ENCODE measurements at places on chromosomes 12 and 14. TPM values are rescaled to one million over a fixed set of nuclear protein-coding genes. Genes with fewer than 3 reads are reported as not detected.

DNA sequence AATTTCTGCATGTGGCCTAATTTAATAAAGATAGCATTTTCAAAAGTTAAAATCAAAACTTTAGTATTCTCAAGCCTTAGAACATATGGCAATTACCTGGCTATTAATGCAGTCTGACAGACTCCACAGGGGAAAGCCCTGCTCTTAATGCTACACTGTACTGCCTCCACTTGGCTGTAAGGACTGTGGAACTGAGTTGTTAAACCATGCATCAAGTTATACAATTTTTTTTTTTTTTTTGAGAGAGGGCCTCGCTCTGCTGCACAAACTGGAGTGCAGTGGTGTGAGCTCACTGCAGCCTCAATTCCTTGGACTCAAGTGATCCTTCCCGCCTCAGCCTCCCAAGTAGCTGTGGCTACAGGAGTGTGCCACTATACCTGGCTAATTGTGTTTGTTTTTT, 19.0 kb upstream of the NDUFA12 start:
- no peak for DNase-seq

Gene PTPRQ
- total RNA-seq = not detected

Gene PIANP
- total RNA-seq = 0.41 TPM

DNA sequence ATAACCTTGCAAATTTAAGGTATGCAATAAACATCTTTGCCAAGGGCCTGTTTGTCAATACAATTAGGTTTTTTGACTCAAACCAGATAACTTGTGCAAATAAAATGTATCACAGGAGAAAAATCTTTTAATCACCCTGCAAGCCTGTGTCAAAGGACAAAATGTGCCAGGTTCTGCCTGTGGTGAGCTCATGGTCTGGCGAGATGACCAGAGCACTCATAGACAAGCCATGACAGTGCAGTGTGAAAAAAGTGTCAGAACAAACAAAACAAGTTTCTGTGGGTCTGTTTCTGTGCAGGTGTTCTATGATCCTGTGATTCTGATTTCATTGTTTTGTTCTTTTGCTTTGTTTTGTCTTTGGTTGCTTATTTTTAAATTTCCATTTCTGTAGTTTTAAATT, 847.2 kb downstream of the VRK1 start:
- DNase-seq = no peak

- no peak for DNase-seq
Observed at GRCh38 chr14:100041271-100041670, 24.0 kb upstream of the EVL start.

DNA sequence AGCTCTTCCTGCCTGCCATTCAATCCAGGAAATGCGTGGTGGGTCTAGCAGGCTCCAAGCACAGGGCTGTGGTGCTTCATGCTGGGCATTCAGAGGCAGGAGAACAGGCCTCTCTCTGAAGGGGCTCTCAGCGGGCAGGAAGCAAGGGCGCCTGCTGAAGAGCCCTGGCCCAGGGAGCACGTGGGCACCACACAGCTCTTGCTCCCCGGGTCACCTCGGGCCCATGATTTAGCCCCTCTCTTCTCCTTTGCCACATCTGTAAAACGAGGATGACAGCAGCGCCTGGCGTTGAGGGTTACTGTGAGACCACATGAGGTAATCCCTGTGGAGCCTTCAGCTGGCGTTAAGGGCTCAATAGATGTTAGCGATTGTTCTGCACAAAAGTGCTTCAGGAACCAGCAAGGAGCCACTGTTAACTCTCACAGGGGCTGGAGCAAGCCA, 37.6 kb upstream of the SPTLC2 start:
- DNase-seq = no peak

DNA sequence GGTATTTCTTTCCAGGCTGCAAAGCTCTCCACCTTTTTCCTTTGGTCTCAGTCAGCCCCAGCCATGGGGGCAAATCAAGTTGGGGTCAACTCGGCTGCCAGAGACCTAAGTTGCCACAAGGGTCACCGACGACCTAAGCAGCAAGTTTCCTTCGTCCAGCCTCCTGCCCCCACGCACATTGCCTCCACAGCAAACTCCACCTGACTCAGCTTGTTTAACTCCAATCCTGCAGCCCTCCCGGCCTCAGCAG, 767 bp upstream of the KCNMB4 start:
- DNase-seq = no peak

GRCh38 chr12:805022-805632, 52.7 kb downstream of the WNK1 start:
- no peak for DNase-seq

DNA sequence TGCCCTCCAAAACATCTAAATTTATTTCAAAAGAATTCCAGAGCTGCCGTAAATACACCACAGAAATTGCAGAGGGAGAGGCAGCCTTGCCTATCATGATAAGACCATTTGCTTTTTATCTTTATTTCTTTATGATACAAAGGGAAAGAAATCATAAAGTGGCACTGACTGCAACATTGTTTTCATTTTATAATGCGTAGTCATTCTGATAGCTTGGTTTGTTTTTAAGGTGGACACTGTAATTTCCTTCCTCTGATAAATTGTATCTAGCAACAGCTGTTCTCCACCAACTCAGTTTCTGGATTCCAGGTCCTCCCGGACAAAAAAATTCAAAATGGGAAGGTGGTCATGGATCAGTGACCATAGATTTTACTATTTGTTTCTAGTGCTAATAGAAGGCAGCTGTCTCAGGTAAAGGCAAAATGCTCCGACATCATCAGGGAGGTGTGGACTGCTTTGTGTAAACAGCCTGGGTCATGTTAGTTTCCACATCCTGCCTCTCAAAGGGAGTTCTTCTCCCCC, 623 bp upstream of the TSPAN8 start:
- no peak for DNase-seq

DNA sequence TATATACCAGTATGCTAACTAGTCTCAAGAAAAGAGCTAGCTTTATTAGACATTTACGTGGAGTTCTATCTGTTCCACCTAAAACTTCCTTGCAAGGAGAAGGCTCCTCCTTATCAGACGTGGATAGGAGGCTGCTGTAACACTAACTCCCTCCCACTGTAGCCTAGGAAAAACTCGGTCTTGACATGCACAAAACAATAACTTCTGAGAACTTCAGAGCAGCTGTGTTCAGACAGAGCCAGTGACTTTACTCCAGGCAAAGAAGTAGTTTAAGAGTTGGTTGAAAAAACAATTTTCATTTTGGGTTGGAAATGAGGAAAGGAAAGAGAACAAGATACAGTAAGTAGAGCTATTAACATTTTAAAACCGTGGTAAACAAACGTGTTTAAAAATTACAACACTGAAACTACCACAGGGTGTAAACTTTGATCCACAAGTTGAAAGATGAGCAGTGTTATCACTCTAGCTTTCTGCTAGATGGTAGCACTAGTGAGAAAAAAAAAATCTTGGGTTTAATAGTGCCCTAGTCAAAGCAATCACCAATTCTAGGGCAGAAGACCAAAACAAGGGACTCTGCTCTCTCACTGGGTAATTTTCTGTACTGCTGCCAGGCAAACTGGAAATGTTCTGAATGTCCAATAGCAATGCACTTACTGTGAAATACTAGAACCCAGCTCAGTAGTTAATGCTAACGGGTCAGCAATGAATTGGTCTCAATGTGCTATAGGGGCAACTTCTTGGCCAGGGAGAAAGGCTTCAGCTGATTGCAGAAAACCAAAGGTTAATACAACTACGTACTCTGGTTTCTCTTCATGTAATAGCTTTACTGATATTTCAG, 2.4 kb downstream of the ATF7 start:
- no peak for DNase-seq

DNA sequence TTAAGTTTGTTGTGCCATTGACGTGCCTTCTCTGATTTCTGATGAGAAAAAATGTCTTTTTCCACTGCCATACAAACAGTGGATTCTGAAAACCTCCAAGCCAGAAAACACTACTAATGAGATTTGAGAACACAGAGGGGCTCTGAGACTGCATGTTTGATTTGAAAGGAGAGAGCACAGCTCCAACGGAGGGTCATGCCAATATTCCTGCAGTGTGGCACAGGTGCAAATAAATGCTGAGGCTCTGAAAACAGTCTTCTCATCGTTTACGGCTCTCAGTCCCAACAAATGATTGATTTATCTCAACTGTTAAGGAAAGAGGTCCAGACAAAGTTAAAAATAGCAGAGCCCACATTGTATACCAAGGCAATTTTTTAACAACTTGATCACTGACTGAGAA, 128.7 kb downstream of the KCNH5 start:
- DNase-seq = no peak

Gene MYO1H
- not detected for total RNA-seq

Gene KRT78
- total RNA-seq = not detected

Gene CELA1
- 2.5 TPM for total RNA-seq

Data from naive thymus-derived CD8-positive, alpha-beta T cell (primary cell).